Neural cell (in vitro differentiated cells): ENCODE measurements at places on chromosomes 4 and X. TPM values are rescaled to one million over a fixed set of nuclear protein-coding genes. Genes with fewer than 3 reads are reported as not detected.

The CAPN6 gene
- polyA plus RNA-seq: 0.22 and 0.46 TPM in 2 replicates

The VCX2 gene
- polyA plus RNA-seq: not detected in 2 replicates

The TLR3 gene
- polyA plus RNA-seq: not detected in 2 replicates

The GPC3 gene
- 1.4 and 2.1 TPM in 2 replicates for polyA plus RNA-seq

The SNCA gene
- 66.1 and 70.5 TPM in 2 replicates for polyA plus RNA-seq

The RS1 gene
- polyA plus RNA-seq: not detected in 2 replicates

The PPP3CA gene
- 63.1 and 78.2 TPM in 2 replicates for polyA plus RNA-seq

The TIGD2 gene
- 4.7 and 5.9 TPM in 2 replicates for polyA plus RNA-seq

The ADGRG2 gene
- polyA plus RNA-seq: 0.05 and 0.22 TPM in 2 replicates

The XAGE1A gene
- polyA plus RNA-seq: not detected in 2 replicates

The TLR7 gene
- polyA plus RNA-seq: not detected in 2 replicates

The VGLL1 gene
- polyA plus RNA-seq: not detected in 2 replicates

The PF4V1 gene
- not detected in 2 replicates for polyA plus RNA-seq

The GYPE gene
- not detected in 2 replicates for polyA plus RNA-seq

The ANKRD50 gene
- 17.0 and 18.6 TPM in 2 replicates for polyA plus RNA-seq

The SLC2A9 gene
- polyA plus RNA-seq: not detected in 2 replicates

The LRP2BP gene
- 0.58 and 1.1 TPM in 2 replicates for polyA plus RNA-seq

The FRMPD3 gene
- 0.32 and 0.45 TPM in 2 replicates for polyA plus RNA-seq

The STATH gene
- polyA plus RNA-seq: not detected in 2 replicates

The SLC10A4 gene
- 14.5 and 16.7 TPM in 2 replicates for polyA plus RNA-seq

The PPARGC1A gene
- polyA plus RNA-seq: 7.0 and 7.2 TPM in 2 replicates

The S100P gene
- polyA plus RNA-seq: not detected in 2 replicates

The CT45A5 gene
- not detected in 2 replicates for polyA plus RNA-seq

The CXCL11 gene
- 0.18 and 0.33 TPM in 2 replicates for polyA plus RNA-seq

The SMR3B gene
- not detected in 2 replicates for polyA plus RNA-seq

The MMRN1 gene
- 2.2 and 7.0 TPM in 2 replicates for polyA plus RNA-seq
